ENCODE measurements at places on chromosomes 5 and 9.

- no peak for DNase-seq
Measured at GRCh38 chr5:142197098-142197497, 88.5 kb downstream of the NDFIP1 start.

DNA sequence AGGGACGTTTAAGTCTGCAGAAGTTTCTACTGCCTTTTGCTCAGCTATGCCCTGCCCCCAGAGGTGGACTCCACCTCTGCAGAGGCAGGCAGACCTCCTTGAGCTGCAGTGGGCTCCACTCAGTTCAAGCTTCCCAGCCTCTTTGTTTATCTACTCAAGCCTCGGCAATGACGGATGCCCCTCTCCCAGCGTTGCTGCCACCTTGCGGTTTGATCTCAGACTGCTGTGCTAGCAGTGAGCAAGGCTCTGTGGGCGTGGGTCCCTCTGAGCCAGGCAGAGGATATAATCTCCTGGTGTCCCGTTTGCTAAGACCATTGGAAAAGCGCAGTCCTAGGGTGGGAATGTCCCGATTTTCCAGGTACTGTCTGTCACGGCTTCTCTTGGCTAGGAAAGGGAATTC, 2188.5 kb upstream of the WWC1 start:
- DNase-seq, result no peak

DNA sequence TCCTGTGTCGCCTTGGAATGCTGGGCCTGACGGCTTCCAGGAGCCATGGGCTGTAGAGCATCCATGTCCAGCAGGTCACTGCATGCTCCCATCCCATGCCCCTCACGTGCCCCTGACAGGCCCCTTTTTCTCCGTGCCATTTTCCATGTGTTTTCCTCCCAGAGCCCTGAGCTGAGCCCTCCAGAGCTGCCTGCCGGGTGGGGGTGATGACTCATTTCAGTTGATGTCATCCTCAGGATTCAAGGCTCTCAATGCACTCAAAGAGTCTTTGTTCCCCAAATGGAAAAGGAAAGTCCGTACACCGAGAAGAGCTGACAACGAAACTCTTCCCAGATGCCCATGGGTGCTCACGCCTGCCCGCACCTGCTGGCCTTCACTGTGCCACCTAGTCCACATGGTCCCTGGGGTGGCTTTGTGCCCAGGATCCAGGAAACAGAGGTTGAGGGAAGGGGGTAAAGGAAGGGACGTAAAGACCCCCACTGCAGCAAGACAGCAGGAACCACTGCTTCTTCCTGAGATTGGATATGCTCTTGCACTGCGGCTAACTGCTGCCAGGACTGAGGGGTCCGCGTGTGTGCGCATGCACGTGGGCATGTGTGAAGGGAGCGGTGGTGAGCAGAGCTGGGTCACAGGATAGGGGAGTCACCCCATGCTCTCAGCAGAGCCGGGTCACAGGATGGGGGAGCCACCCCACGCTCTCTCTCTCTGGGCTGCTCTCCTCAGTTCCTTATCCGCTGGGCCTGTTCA, 27.6 kb downstream of the COL15A1 start:
- peak; percentile 54 for DNase-seq

- no peak for DNase-seq
Measured at GRCh38 chr9:130765137-130766020, 69.7 kb upstream of the ABL1 start.

- DNase-seq, result no peak
Measured at GRCh38 chr5:169413416-169413815, 112.5 kb upstream of the SLIT3 start.

- DNase-seq, result no peak
Measured at GRCh38 chr9:118644066-118644465, 725.2 kb downstream of the BRINP1 start.

DNA sequence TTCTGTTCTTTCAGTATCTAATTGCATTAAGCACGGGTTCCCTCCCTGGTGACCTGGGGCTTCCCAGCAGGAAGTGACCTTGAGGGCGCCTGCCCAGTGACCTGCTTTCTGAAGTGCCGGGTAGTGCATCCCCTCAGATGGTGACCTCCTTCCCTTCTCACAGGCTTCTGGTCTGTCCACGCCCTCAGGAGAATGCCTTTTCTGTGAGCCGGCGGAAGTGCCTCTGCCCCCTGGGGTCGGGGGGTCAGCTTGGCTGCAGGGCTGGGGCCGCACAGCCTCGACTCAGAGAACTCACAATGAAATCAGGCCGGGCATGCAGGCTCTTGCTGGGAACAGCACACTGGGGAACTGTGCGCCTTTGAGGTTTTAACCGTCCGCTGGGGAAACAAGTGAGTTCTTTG, 124.5 kb upstream of the PHYKPL start:
- DNase-seq, result peak; percentile 36

- no peak for DNase-seq
Measured at GRCh38 chr9:84258371-84258770, 82.2 kb downstream of the SLC28A3 start.

DNA sequence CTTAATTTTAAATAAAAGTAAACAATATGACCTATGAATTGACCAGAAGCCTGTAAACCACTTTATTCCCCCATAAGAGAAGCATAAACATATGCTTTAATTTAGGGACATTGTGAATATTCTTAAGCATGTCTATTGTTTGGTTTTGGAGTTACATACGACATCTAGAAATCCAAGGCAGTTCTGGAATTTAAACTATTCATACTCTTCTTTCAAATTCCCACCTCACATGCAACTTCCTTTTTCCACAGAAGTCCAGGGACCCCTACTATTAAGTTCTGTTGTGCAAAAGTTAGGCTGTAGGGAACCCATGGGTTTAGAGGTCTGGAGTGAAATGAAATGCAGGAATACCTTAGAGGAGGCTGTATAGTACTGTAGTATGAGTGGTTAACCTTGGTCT, 2.1 kb downstream of the RIC1 start:
- DNase-seq, result no peak

GRCh38 chr9:36120705-36121104, 15.8 kb upstream of the GLIPR2 start:
- DNase-seq, result no peak

DNA sequence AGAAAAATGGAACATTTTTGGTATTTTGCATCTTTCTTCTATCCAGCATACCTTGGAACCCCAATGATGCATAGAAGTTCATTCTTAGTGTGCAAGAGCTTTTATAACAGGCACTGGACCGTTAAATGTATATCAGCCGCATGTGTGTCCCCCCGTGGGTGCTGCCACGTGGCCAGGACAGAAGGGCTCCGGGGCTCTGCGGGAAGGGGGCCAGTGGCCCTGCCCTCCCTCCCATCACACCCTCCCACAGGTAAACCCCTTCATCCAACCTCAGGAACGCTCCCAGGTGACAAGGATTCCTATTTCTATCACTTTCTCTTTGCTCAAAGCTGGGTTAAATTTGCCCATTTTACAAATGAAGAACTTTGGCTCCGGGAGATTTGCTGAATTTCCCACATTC, 393.4 kb upstream of the IRX4 start:
- DNase-seq, result no peak

DNA sequence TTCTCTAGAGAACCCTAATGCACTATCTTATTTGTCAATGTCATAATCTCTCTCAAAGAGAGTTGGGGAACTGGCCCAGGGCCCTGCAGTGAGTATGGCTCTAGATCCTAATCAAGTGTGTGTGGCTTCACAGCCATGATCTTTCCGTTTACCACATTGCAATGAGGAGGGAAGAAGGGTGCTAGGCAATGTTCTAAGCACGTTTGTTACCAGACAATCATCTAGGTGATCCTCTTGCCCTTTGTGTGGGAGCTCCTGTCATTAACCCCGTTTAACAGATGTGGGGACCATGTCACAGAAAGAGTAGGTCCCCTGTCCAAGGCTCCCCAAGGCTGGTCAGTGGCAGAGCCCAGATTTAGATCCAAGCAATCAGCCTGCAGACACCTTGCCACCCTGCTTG, 128.2 kb upstream of the IRX4 start:
- DNase-seq, result no peak

GRCh38 chr9:106383072-106383471, 479.9 kb upstream of the ZNF462 start:
- DNase-seq, result no peak

GRCh38 chr9:106707738-106708474, 155.1 kb upstream of the ZNF462 start:
- DNase-seq, result no peak

DNA sequence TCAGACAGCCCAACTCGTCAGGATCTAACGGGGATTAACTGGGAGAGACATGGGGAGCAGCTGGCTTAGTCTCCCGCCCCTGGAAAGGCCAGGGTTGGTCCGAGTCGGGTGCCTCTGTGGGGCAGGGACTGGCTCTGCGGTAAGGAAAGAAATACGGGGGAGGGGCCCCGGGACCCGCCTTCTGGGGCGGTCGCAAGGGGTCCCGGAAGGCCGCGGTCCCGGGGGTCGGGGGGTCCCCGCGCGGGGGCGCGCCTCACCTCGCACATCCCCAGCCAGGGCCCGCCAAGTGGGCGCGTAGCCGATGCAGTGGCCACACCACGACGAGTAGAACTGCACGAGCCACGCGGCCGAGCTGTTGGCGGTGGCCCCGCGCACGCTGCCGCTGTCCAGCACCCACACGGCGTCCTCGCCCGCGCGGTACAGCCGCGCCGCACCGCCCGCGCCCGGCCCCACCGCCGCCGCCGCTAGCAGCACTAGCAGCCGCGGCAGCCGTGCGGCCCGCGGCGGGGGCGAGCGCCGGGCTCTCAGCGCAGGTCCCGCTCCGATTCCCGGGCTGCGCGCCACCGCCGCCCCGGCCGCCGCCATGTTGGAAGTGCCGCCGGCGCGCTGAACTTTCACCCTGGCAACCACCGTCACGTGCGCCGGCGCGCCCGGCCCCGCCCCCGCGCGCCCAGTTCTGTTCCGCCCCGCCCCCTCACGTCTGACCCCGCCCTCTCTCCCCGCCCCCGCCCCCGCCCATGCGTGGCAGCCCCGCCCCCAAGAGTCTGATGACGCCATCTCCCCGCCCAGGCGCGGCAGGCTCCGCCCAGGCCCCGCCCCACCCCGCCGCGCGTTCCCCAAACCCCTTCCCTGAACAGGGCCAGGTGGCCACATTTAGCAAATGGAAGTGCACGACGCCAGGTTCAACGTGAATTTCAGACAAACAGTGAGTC, at the start of gene QSOX2:
Gene QSOX2, minus strand, starts transcription at position 594 of the 932 bp plus-strand sequence. Its CDS starts 9 bp downstream, at position 585.
- DNase-seq, result peak; percentile 62

DNA sequence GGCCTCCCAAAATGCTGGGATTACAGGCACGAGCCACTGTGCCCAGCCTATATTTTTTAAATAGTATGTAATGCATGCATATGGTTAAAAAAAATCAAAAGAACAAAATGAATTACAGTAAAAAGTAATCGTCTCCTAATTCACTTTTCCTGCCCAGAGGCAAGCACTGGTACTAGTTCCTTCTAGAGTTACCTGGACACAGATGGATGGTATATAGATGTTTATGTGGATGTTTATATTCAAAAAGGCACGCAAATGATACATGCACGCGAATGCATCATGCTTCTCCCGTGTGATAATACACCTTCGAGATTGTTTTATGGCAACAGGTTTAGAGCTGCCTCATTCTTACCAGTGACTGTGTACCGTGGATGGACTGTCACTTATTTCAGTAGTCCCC, 21.4 kb downstream of the ABL1 start:
- no peak for DNase-seq

GRCh38 chr5:139374909-139375308, 8.2 kb downstream of the SLC23A1 start:
- DNase-seq, result no peak

GRCh38 chr9:22237497-22238363, 208.9 kb upstream of the DMRTA1 start:
- DNase-seq, result no peak

- DNase-seq, result no peak
Measured at GRCh38 chr5:147752033-147752432, 30.5 kb downstream of the JAKMIP2 start.

- DNase-seq, result no peak
Measured at GRCh38 chr9:128643519-128644300, 12.9 kb downstream of the DYNC2I2 start.

GRCh38 chr5:89267788-89268187, 384.8 kb upstream of the MEF2C start:
- no peak for DNase-seq

DNA sequence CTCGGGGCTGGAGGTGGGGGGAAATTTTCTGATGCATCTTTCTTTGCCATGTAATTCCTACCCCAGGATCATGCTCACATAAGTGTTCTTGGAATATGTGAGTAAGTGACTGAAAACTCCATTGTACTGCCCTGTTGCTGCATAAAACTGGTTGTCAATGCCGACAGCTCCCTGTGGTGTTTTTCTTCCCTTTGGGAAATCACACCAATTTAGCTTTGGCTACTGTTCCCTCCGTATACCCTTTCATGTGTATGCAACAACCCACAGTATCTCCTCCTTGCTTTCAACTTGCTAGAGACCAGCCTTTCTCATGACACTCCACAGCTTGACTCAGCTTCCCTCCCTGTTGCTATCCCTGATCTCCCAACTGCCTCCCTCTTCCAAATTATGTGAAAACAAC, 240.6 kb downstream of the TRIM32 start:
- peak; percentile 27 for DNase-seq

DNA sequence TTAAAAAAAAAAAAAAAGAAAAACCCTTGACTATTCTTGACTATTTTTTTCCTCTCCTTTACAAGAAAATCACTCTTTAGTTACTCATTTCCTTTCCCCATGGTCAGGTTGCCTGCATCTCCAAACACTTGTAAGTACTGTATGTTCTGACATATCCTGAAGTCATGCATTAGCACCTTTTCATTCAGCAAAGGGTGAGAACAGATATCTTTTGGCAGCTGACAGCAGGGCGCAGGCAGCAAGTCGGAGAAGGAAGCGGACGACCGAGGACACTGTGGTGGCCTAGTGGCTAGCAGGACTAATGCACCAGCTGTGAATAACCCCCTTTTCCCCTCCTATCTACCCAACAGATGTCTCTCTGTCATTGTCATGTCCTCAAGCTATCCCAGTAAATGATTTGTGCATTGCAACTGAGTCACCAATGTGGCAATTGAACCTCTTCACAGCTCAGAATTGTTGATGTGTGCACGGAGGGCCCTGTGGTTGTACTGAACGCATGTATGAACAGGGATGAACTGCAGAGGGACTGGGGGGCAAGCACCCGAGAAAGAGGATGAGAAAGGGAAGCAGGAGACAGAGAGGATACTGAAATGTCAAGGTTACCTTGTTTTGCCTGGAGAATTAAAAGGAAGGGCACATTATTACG, 996.0 kb upstream of the ARRDC3 start:
- DNase-seq, result no peak

DNA sequence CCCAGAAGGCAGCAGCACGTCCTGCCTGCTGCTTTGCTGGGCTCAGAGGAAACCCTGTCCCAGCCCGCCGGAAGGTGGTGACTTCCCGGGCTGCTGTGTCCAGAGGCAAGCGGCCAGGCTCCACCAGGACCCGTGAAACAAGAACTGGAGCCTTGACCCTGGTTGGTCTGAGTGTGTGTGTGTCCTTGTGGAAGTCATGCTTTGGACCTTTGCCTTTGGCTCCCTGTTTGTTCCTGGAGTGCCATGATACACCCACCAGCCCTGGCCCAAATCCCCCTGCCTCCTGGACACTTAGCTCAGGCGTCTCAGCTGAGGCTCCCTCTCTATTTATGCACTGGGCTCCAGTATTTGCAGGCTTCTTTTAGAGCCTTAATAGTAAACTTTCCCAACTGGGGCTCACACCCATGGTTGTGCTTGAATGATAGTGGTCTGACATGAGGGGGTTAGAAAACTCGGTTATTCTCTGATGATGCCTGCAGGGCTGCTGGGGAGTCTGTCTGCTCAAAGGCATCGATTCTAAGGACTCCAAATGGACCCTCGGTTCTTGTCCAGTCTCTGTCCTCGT, 72.2 kb downstream of the C9orf50 start:
- no peak for DNase-seq

- peak; percentile 1 for DNase-seq
Measured at GRCh38 chr5:17620627-17621026, 10.4 kb downstream of the TAF11L12 start.

GRCh38 chr9:88775037-88775471, 216.2 kb upstream of the S1PR3 start:
- DNase-seq, result no peak

- no peak for DNase-seq
Measured at GRCh38 chr5:83396662-83397061, 74.9 kb upstream of the VCAN start.

All from NT2/D1 (cell line).